ENCODE measurements at places on chromosomes 1 and 21.

- no peak for DNase-seq
Measured at GRCh38 chr1:1118011-1118875, 2.4 kb upstream of the C1orf159 start.

DNA sequence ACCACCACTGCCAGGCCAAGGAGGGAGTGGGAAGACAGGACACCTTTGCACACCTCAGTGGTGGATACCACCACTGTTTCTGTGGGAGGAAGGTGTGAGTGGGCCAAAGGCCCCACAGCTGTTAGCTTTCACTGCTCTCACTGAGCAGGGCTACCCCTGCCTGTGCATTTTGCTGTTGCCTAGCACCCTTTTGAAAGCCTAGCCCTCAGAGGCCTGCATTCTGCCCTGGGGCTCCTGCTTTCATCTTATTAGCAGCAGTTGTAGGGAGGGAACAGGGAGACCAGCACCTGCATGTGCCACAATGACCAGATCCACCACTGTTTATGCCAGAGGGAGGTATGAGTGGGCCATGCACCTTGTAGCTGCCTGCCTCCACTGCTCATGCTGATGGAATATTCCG, 110.9 kb upstream of the C21orf91 start:
- DNase-seq: no peak

DNA sequence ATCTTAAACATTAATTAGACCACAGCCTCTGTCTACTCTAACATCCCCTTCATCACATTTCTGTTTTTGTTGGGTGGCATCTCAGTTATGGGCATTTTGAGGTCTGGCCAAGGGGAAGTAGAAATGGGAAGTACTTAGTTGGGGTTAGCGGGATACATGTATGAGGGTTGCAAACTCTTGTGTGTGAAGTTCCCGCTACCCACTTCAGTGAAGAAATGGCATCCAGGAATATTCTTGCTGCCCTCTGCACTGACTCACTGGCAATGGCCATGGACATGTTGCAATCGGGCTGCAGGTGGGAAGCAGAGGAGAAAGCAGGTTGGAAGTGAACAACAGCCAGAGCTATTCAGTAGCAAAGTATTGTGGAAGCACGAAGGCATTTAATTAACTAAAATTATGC, 7.4 kb downstream of the CD48 start:
- no peak for DNase-seq

DNA sequence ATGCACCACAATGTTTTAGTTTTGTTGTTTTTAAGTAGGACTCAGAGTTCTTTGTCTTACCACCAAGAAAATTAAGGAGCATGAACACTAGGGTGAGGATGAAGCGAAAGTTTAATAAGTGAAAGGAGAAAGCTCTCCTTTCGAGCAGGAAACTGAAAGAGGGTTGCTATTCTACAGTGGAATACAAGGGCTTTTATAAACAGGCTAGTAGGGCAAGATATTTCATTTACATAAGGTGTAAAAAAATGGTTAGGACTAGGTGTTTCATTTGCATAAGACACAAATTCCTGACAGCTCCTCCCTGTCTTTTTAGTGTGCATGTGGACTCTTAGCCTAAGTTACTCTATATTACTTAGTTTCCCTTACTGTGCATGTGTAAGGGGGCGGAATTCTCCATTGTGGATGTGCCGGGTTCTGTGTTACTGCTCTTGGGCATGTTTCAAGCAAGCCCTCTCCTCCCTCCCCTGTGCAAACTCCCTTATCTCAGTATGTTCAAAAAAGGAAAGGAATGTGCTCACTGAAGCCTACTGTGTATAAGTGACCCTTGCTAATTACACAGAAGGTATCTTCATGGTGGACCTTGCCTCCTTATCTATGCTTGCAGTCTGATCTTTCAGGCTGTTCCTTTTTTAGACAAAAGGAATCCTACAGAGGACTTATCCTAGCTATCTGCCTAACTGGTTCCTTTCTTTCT, 7.3 kb downstream of the TSHB start:
- DNase-seq: no peak

Data from omental fat pad (tissue), 4 donors.